MV-4-11 (cell line): ENCODE measurements at places on chromosomes 6 and 20.

GRCh38 chr20:6767536-6768227 is at the start of gene BMP2:
Gene BMP2 (plus strand): TSS chr20:6767686. CDS start chr20:6770127, 2,441 bp downstream.
- DNase-seq, result no peak

DNA sequence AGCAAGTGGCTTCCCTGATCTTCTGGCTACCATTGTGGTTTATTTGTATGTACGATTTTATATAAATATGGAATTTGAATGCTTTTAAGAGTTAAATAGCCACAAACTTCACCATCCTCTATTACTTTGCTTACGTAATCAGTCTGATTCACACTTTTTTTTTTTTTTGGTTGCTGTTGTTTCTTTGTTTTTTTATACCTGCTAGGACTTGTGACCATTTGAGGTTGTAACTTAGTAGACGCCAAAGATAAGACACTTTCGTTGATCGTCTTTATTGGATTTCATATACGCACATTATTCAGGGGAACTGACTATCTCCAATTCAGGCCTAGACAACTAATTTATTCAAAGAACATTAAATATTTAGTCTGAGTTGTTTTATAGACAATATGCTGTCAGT is 559.0 kb downstream of the CBLN4 start:
- no peak for DNase-seq

DNA sequence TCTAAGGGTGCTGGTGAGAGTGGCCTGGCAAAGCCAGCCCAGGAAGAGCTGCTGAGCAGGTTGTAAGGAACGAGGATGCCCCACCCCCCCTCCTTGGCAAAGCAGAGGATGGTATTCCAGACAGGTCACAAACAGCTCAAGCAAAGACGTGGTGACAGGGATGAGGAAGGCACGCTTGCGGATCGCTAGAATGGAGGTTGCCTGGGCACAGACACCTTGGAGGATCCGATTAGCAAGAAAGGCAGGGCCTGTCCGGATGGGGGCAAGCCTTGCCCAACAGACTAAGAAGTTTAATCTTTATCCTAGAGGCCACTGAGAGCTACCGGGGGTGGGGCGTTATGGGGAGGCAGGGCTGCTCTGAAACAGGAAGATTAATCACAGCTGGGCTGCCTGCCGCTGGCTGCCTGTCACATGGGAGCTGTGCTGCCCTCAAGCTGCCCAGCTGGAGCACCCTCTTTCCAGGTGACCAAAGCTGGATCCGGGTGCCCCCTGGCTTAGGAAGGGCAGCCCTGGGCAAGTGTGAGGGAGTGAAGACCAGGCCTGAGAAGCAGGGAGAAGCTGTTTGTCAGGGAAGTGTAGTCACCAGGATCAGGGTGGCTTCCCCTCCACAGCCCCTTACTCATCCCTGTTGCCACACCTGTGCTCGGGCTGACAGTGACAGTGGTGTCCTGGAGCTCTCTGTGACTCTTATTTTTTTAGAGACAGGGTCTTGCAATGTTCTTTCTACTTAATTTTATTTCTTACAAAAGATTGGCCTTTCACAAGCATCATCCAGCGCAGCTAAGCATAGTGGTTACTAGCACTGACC is 9.1 kb upstream of the MAPK13 start:
- DNase-seq, result peak; percentile 66

DNA sequence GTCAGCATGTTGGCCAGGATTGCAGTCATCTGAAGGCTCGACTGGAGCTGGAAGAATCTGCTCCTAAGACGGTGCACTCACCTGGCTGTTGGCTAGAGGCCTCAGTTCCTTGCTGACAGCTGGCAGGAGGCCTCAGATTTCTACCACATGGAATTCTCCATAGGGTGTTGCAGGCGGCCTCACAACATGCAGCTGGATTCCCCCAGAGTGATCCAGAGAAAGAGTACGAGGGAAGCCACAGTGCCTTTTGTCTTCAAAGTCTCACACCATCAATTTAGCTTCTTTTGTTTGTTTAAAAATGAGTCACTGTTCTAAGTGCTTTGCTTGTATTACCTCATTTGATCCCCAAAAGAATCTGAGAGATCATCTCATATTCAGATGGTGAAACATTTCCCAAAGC is 65.5 kb upstream of the FYN start:
- no peak for DNase-seq

GRCh38 chr20:10539818-10540553 is 104.9 kb downstream of the SLX4IP start:
- DNase-seq, result no peak

DNA sequence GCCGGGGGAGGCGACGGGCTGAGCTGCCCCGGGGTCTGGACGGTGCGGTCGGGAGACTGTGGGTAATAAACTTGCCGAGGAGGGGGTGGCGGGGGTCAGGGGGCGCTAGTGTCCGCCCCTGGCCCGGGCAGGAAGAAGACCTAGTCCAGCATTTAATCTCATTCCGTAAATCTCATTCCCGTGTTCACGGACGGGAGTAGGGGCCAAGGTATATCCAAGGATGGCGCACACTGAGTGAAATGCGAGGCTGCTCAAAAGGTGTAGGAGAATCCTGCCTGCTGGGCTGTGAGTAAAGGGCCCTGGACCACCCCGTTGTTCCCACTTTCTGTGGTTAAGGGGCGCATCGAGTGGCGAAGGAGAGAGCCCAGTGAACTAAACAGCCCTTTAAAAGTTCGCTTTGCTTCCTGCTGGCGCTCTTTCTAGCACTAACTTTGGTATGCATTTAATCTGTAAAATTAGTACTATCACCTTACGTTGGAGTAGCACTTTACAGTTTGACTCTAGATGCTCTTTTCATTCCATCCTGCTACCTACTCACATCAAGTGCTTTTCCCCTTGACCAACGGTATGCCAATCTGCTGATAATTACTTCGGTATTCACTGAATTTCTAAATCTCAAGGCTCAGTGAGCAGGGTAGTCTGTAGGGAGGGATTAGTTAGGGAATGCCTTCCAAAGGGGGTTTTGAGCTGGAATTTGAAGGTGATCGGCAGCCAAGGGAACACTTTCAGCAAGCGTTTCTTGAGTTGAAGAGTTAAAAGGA is 730 bp downstream of the PARD6B start:
- no peak for DNase-seq

DNA sequence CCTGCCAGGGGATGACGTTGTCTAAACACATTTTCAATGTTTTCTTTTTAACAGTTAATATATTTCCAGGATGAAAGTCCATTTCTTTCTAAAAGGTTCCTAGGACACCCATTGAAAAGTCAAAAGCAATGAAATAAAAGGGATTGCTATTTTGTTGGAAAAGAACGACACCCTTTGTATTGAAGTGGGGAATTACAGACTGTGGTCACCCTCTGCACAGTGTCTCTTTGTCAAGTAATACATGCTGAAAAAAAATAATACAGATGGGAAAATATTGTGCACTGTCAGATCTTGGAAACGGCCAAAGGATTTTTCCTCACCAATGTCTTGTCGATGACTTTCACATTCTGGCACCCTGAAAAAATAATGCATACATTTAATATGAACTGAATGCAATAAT is 56.9 kb downstream of the HAO1 start:
- no peak for DNase-seq

- peak; percentile 49 for DNase-seq
These were observed 534.2 kb downstream of the HACE1 start for GRCh38 chr6:104325341-104326172.

DNA sequence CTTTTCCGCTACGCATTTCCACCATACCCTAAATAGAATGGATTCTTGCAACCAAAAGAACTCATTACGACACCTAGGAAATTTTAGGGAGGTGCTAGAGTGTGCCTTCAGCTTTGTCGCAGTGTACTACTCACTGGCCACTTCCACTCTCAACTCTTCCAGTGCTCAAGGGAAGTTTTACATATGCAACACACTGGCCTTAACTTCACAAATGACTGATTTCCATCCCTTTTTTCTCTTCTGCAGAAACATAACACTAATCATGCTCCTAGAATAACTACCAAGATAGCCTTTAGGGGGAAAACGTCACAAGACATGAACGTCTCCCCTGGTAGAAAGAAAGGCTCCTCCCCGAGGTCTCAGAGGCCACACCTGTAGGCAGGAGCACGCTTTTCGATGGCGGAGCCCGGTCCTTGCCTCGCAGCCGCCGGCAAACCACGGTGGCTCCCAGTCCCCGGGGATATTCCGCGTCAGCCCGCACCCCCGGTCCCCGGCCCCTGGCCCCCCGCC is 584 bp downstream of the LYRM4 start:
- DNase-seq, result peak; percentile 45

DNA sequence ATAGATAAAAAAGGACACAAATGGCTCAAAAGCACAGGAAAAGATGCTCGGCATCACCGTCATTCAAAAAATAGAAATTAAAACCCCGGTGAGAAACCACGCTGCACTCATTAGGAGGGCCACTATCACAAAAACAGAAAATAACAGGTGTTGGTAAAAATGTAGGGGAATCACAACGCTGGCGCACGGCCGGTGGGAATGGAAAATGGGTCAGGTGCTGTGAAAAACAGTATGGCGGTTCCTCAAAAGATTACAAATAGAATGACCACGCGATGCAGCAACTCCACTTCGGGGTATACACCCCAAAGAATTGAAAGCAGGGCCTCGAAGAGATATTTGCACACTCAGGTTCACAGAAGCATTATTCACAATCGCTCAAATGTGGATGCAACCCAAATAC is 28.3 kb downstream of the NPEPL1 start:
- DNase-seq, result no peak

GRCh38 chr20:51756653-51757052 is 11.5 kb downstream of the ATP9A start:
- DNase-seq, result no peak

GRCh38 chr20:42609618-42610017 is 580.1 kb downstream of the PTPRT start:
- DNase-seq, result no peak

DNA sequence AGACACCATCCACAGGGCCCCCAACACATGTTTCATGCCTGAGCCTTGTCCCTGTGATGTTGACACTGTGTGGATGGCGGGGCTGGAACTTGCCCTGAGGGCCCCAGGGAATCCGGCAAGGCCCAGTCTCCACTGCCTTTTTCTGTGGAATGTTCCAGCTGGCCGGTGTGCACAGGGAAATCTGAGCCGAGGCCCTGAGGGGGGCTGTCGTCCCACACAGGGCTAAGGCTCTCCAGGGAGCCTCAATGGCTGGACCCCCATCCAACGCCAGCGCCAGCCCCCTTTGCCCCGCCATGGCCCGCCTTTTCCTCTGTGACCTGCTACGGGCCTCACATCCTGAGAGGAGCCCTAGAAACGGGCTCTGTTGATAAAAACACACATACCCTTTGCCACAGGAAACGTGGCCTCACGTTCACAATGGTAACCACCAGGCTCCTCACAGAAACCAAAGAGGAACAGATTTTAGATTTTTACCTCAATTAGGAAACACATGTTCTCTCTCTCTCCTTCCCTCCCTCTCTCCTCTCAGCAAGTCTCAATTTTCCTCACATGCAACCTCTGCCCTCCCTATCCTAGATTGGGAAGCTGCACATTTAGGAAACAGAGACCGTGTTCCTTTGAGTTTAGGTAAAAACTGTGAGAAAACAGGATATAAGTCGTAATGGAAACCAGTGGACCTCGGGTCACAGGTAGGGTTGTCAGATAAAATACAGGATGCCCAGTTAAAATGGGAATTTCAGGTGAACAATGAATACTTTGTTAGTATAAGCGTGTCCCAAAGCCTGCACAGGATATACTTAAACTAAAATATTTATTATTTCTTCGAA is 13.7 kb upstream of the ZNF831 start:
- DNase-seq, result peak; percentile 20

- DNase-seq, result no peak
These were observed 98.6 kb downstream of the PTPRK start for GRCh38 chr6:128421788-128422187.

DNA sequence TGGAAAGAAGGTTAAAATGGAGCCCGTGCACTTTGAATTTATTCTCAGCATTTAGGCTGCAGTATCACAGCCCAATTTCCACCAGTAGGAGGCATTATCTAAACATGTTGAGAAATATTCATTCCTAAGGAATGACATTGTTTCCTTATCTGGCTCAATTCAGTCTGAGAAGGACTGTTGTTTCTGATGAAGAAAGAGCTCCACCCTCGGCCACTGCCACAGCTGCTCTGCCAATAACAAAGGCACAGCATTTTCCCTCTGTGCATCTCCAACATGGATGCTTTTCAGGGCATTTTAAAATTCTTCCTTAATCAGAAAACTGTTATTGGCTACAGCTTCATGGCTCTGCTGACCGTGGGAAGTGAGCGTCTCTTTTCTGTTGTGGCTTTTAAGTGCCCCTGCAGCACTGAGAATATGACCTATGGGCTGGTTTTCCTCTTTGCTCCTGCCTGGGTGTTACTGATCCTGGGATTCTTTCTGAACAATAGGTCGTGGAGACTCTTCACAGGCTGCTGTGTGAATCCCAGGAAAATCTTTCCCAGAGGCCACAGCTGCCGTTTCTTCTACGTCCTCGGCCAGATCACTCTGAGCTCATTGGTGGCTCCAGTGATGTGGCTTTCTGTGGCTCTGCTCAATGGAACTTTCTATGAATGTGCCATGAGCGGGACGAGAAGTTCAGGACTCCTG is at the start of gene CALHM5:
Gene CALHM5, plus strand, starts transcription at position 216 of the 687 bp plus-strand sequence. Its CDS starts 58 bp downstream, at position 274.
- peak; percentile 24 for DNase-seq

GRCh38 chr6:106743612-106744011 is 114.2 kb downstream of the QRSL1 start:
- no peak for DNase-seq

- DNase-seq, result no peak
These were observed 61.0 kb downstream of the EDN3 start for GRCh38 chr20:59361411-59361810.

- no peak for DNase-seq
These were observed 264.8 kb downstream of the RNGTT start for GRCh38 chr6:88698661-88699060.

- DNase-seq, result peak; percentile 63
These were observed 67.3 kb downstream of the PREX1 start for GRCh38 chr20:48760403-48760983.

DNA sequence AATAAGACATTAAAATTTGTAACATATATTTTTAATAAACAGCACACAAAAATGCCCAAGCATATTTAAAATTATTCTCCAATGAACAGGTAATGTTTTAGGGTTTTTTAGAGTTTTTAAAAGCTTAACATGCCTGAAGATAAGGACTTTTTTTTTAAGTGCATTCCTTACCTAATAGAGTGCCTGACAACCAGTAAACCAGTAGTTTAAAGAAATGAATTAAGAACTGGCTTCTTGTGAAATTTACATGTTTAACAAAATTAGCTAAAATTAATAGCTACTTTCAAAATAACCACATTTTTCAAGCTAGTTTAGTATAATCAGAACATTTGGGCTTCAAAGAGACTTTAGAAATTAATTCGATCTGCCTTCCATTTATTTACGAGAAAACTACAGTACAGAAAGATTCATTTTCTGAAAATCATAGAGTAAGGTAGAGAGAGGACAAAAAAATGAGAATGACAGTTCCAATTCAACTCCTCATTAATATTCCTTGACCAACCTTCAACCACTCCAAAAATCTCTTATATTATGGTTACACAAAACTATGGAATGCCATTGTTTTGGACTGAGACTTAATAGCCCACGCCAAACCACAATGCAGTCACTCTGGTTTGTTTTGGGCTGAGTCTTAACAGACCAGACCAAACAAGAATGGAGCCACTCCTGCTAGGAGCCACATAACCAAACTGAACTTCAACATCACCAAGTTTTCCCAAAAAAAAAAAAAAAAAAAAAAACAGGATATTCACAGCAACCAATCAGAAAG is 5.7 kb upstream of the PLN start:
- DNase-seq, result no peak
